Stimulated activated CD4-positive, alpha-beta T cell treated with anti-CD3 and anti-CD28 coated beads, Interleukin-4, amount 100 ng/mL, for 1 hour (primary cell): ENCODE measurements at places on chromosomes 1 and 21.

- no peak for DNase-seq
These were observed 69.2 kb downstream of the SH3GLB1 start for GRCh38 chr1:86773341-86774288.

GRCh38 chr1:207869859-207870258 is 41.1 kb downstream of the CD34 start:
- no peak for DNase-seq

- no peak for DNase-seq
These were observed 44.4 kb downstream of the GFI1 start for GRCh38 chr1:92442351-92442750.

GRCh38 chr1:9265968-9266367 is 26.7 kb upstream of the SPSB1 start:
- no peak for DNase-seq

DNA sequence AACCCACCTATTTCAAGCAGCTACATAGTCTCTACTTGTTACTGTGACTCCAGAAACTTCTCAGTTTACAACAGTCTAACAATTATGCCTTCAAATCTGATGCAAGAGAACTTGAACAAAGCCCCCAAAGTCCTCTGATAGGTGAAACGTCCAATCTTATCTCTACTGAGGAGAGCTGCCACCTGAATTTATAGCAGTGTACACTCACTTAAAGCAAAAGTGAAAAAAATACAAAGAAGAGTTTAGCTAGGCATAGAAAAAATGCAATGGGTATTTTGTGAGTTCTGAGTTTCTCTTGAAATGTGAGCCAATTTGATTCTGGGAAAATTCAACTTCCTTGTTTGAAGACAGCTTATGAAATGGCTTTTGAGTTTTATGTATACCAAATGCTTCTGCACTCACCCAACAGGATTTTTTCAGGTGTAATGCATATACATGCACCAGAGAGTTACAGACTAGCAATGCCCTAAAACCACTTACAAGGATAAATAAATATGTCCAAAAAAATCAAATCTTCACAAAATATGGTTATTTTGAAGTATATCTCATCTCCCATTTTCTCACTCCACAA is 17.8 kb upstream of the CLIC6 start:
- DNase-seq, result no peak

DNA sequence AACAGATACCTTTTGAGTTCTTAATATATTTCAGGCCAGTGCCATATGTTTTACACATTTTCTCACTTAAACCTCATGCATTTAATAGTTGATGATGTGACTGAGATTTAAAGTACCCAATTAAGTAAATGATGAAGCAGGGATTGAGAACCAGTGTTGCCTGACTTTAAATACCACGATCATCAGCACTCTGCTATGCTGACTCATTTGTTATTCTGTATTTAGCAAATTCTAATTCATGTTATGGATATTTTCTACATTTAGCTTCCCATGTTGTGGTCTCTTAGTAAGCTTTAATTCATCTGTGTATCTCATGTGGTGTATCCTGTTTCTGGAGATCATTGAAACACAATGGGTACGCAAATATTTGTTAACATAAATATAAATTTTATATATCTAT is 363.0 kb downstream of the PTBP2 start:
- DNase-seq, result no peak

DNA sequence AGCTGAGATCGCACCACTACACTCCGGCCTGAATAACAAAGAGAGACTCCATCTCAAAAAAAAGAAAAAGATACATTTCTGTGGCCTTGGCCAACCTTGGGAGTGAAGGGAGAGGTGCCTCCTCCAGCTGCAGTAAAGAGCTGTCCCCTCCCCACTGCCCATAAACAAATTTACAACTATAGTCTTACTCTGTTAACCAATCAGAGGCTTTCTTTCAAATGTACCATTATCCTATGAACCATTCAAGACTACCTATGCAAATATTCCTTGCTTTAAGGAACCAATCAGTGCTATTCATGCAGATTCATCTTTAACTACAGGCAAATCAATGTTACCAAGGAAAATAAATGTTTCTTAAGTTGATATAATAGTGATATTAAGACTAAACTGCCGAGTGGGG is 1.0 kb downstream of the CELA2B start:
- DNase-seq, result no peak
